Activated CD4-positive, alpha-beta T cell treated with anti-CD3 and anti-CD28 coated beads for 1 hour (primary cell): ENCODE measurements at places on chromosomes 11 and 22.

GRCh38 chr11:76903325-76903724 lies 42.6 kb downstream of the ACER3 start:
- DNase-seq: no peak

GRCh38 chr11:83436855-83437254 lies 150.7 kb upstream of the CCDC90B start:
- no peak for DNase-seq

DNA sequence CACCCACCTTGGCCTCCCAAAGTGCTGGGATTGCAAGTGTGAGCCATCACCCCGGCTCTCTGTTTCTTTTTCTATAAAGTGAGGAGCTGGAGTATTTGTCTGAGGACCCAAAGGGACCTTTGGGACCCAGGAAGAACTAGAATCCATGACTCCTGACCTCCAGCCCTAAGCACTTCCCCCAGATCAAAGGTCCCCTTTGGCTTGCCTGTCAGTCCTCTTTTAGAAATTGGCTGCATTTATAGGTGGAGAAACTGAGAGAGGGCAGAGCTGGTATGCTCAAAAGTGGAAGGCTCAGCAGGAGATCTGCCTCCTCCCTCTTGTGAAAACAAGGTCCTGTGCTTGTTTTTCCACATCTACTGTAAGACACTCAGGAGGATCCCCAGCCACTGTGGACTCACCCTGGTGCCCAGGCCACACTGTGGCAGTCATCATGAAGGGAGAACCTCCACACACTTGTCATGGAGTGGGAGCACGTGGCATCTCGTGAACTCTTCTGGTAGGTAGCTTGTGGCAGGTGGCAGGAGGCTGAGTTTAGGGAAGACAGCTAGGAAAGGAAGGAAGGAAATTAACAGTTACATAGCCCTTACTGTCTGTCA lies 12.4 kb upstream of the PLEKHA7 start:
- DNase-seq: no peak

DNA sequence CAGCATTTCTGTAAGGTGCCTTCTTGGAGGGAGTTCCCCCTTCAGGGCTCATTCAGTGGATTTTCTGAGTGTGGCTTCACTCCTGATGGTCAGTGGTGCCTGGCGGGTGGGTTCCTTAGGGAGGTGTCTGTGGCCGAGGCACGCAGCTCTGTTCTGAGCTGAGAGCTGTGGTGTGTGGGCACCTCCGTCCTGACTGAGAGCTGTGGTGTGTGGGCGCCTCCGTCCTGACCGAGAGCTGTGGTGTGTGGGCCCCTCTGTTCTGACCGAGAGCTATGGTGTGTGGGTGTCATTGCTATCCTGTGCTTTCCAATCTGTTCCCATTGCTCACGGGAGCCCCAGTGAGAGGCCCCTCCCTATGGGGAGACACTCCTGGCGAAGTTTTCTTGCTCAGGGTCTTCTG lies 39.8 kb downstream of the MUC6 start:
- DNase-seq: no peak

DNA sequence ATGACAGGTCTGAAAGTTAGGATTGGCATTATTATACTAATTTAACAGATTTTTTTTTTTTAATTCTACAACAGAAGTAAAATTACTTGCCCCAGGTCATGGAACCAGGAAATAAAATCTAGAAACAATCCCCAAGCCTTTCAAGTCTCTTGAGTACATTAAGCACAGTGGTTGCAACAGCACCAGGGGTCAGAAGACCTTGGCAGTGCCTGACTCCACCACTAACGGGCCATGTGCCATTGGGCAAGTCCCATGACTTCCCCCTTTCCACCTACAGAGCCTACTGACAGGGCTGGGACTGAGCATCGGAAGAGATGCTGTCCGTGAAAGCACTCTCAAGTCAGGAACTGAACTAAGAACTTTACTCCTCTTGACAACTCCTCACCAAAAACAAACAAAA lies 98.6 kb upstream of the AKIP1 start:
- DNase-seq: no peak

DNA sequence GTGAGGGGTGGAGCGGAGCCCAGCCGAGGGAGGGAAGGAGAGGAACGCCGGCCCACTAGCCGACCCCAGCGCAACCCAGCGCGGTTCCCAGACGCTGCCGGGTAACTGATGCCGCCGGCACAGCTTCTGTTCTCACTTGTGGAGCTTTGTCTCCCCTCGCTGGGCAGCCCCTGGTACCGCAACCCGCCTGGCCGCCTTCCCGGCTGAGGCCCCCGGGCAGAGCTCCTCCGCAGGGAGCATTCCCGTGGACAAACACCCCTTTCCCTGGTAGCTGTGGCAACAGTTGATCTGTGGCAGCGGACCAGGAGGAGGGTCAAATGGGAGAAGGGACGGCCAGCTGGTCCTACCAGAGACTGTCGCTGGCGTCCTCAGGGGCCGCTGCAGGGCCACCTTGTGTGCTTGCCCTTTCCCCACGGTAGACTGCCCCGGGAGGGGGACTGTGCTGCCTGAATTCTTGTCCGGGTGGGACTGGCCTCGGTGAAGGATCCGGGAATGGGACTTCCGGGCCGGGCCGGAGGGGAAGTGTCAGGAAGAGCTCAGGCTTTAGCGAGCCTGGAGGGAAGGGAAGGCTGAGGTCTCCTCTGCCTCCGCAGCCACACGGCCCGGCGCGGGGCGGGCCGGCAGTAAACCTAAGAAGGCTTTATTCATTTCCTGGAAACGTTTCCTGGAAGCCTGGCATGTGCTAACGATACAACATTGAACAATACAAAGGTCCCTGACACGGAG lies 468.0 kb downstream of the OPCML start:
- no peak for DNase-seq

GRCh38 chr11:69848201-69848600 lies 29.0 kb upstream of the FGF3 start:
- no peak for DNase-seq

- no peak for DNase-seq
Observed at GRCh38 chr11:17563961-17564686, 17.1 kb downstream of the OTOG start.

DNA sequence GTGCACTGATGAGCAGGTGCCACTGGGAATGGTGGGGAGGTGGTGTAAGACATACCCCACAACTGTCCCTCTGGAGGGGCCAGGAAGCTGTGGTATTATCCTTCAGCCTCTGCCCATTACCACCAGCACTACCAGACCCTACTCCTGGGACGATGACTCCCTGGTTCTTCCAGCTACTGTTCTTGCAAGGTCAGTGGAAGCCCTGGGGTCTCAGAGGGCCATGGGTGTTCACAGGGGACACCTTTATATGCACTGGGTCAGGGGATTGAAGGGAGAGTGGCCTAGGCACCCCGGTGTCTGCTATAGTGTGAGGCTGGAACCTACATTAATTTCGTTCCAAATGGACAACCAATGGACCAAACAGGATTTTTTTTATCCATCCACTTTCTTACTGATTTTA lies 102.1 kb downstream of the RPS6KA4 start:
- DNase-seq: no peak

DNA sequence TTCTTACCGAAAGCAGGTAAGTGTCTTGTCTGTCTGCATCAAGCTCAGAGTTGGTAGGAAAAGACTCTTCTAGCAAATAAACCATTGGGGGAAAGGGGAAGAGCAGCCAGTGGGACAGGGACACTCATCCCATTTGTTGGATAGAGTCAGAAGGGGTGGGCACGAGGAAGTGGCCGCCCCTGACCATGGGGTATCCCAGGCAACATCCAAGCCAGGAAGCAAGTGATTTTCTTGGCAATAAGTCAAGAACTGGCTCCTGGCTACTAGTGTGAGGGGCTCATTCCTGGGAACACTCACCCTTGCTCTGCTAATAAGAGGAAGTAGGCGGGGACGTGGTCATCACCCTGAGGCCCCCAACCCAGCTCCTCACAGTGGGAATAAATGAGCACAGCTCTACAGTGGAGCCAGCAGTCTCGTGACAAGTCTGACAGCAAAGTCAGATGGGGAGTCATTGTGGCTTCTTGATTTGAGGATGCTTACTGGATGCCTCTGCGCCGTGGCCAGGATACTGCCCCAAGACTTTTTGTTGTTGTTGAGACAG lies 6.7 kb downstream of the SLC25A18 start:
- DNase-seq: no peak

- no peak for DNase-seq
Observed at GRCh38 chr11:121521145-121522042, 68.6 kb upstream of the SORL1-AS1 start.
